ENCODE measurements at places on chromosomes 6 and 20. TPM values are rescaled to one million over a fixed set of nuclear protein-coding genes. Genes with fewer than 3 reads are reported as not detected.

- no peak for DNase-seq
Observed at GRCh38 chr6:111936718-111937117, 63.5 kb upstream of the FYN start.

GRCh38 chr6:106747139-106747538 is 117.8 kb downstream of the QRSL1 start:
- DNase-seq = no peak

- DNase-seq = no peak
Observed at GRCh38 chr6:28565823-28566526, 40.3 kb downstream of the GPX5 start.

GRCh38 chr6:54086439-54086838 is 24.8 kb upstream of the MLIP start:
- DNase-seq = no peak

GRCh38 chr6:63447134-63447533 is 125.1 kb upstream of the LOC128125822 start:
- no peak for DNase-seq

DNA sequence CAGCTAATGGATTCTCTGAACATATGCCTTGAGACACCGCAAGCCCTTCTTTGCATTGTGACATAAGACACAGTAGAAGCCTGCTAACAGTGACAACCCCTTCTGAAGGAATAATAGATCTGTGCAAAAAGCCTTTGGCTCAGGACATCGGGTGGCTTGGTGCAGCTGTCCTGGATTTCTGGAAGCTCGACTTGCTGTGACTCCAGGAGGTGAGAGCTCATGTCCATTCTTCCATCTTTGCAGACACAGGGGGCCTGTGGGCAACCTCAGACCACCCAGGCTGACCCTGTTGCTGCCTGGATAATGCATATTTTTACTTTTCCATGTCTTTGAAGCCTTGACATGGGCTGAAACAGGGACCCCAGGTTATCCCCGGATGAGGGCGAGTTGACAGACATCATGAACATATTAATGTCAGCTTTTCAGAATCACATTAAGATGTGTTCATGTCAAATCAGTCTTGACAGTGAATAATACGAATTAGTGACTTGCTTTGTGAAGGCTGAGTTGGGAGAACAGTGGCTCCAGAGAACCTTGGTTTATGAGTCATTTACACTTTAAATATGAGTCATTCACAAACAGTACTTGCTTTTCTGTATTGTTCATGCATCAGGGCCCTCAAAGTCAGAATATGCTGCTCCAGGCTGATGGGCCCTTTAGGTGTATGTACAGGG is 66.8 kb upstream of the IYD start:
- DNase-seq = no peak

GRCh38 chr6:47061309-47062300 is 19.5 kb upstream of the ADGRF1 start:
- no peak for DNase-seq

DNA sequence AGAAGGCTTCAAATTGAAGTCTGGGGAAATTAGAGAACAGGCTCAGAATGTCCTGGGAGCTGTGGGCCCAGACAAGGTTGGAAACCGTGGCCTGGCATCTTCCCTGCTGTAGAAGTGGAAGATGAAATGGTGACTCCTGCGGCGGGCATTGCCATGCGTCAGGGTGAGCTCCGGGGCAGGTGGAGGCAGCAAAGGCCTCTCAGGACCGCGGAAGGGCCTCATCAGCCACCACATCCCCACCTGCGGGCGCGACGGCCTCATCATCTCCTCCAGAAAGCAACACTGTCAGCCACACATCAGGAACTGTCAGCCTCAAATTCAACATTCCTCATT is 161.7 kb downstream of the SYNDIG1 start:
- DNase-seq = no peak

- DNase-seq = no peak
Observed at GRCh38 chr6:72382602-72383529, 239.0 kb upstream of the KCNQ5 start.

DNA sequence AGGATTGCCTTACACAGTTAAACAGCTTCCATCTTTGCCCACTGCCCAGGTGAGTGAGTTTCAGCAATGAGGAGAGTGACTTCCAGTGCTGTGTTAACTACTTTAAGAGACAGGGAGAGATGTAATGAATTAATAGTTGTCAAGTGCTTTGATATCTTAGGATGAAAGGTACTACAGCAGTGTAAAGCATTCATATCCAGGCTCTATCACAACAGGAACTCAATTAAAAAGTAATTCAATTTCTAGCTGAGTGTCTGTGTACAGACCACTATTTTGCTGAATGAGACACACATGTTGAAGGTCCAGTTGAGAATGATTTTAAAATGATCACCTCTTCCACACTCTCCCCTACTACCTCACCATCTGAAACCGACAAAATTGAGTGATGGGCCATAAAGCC is 70.7 kb upstream of the BEND3 start:
- DNase-seq = no peak

DNA sequence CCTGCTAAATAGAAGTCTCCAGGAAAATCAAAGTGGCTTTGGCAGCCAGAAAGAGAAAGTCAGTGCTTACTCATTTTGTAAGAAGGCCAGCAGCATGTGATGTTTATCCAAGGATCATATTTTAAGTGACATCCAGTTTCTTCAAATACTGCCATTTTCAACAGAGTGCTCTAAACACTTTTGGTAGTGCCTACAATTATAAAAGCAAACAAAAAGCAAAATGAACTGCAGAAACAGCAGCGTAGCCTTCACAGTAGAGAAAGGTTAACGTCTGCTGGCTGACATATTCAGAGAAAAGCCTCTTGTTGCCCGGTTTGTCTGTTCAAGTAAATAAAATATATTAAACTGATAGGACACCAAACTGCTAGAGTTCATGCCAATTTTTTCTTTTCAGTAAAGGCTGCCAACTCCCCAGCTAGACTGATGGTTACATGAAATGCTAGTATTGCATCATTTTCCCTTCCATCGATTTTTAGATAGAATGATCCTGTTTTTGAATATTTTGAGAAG is 705.7 kb upstream of the SLC35B3 start:
- no peak for DNase-seq

- no peak for DNase-seq
Observed at GRCh38 chr20:44389871-44390270, 34.4 kb downstream of the HNF4A start.

GRCh38 chr6:160398674-160399271 is 50.6 kb downstream of the SLC22A3 start:
- DNase-seq = no peak

DNA sequence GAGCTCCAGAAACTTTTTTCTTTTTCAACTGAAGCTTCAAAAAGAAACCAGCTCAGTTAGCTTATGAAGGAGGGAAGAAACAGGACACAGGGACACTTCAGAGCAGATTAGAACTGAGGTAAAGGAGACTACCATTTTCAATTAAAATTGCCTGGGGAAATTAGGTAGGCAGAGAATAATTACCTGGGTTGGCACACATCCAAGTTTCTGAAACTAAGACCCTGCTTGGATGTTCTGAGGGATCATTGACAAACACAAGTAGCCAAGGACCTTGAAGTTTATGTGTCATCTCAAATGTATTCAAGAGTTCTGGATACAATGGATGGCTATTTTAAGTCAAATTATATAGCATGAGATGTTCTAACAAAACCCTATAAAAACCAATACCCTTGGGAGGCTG is 137.6 kb downstream of the PLCB4 start:
- no peak for DNase-seq

DNA sequence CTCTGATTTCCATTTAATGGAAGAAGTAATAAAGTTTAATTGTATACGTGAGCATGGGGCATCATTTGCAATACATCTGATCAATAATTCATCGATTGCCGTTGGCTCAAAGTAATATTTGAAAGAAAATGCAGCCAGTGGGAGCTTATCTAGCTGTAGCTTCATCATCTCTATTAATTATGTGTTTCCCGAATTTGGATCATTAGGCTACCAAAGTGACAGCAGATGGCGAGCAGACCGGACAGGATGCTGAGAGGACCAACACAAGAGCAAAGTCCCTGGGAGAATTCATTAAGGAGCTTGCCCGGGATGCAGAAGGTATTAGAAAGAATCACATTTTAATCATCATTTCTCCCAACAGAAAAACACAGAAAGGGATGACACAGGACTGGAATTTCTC is 327.1 kb downstream of the ARHGAP18 start:
- DNase-seq = no peak

GRCh38 chr20:49573900-49574416 is 6.0 kb upstream of the PTGIS start:
- no peak for DNase-seq

DNA sequence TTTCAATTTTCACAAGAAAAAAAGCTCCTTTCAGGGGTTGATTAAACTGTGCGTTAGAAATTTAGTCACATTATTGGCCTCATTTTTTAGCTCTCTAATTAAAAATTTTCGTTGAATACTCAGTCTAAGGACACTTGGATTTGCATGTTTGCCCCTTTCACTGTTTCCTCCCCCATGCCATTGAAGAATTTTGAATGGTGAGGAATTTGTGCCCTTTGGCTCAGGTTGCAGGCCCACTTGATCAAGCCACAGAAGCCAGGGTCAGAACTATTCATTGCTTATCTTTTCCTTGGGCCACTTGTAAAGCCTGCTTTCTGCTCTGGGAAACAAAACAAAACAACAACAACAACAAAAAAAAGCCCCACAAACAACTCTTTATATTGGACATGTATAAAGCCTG is 12.2 kb downstream of the LIN28B start:
- DNase-seq = no peak

GRCh38 chr6:153084393-153084792 is 46.7 kb downstream of the RGS17 start:
- no peak for DNase-seq

The JAG1 gene
- 0.28 TPM for total RNA-seq

The SLC24A3 gene
- not detected for total RNA-seq

The LHFPL5 gene
- not detected for total RNA-seq

The OPN5 gene
- total RNA-seq = not detected

The NHLRC1 gene
- 0.64 TPM for total RNA-seq

The OR12D3 gene
- not detected for total RNA-seq
